ENCODE measurements at places on chromosomes 13 and 19.

- no peak for DNase-seq
These were observed 31.0 kb downstream of the RCBTB1 start for GRCh38 chr13:49554387-49554786.

DNA sequence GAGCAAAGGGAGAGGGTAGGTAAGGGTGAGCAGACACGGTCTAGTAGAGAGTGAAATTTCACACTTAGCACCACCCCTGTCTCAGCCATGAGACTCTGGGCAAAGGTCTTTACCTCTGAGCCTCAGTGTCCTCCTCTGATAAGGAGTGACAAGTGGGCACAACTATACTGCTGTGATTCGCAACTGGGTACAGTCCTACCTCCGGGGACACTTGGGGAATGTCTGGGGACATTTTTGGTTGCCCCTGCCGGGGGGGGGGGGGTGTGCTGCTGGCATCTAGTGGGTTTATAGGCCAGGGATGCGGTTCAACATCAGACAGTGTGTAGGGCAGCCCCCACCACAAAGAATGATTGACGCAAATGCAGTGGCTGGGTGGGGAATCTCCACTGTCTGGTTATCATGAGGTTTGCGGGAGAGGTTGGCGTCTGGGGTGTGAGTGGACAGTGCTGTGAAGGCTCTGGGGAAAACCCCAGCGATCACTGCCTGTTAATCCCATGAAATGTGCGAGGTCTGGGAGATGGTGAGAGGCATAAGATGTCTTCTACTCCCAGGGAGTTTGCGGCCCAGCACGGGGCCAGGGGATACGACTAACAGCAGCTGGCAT is 4.3 kb downstream of the NACC1 start:
- no peak for DNase-seq

- no peak for DNase-seq
These were observed 98.9 kb downstream of the ESD start for GRCh38 chr13:46698014-46698413.

GRCh38 chr19:10332158-10332964 is 968 bp downstream of the RAVER1 start:
- no peak for DNase-seq

- DNase-seq = no peak
These were observed 84.2 kb downstream of the TNFRSF19 start for GRCh38 chr13:23654111-23655110.

DNA sequence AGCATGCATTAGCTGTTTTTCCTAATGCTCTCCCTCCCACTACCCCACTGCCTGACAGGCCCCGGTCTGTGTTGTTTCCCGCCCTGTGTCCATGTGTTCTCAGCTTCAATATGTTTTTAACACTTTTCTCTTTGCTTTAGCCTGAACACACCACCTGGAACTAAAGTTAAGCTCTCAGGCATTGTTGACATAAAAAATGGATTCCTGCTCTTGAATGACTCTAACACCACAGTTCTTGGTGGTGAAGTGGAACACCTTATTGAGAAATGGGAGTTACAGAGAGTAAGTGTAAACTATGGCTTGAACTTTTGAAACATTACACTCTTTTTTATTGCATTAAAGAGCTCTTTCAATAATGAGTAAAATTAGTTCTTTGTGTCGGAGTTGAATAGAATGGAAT is 70.1 kb downstream of the TDRD3 start:
- no peak for DNase-seq

DNA sequence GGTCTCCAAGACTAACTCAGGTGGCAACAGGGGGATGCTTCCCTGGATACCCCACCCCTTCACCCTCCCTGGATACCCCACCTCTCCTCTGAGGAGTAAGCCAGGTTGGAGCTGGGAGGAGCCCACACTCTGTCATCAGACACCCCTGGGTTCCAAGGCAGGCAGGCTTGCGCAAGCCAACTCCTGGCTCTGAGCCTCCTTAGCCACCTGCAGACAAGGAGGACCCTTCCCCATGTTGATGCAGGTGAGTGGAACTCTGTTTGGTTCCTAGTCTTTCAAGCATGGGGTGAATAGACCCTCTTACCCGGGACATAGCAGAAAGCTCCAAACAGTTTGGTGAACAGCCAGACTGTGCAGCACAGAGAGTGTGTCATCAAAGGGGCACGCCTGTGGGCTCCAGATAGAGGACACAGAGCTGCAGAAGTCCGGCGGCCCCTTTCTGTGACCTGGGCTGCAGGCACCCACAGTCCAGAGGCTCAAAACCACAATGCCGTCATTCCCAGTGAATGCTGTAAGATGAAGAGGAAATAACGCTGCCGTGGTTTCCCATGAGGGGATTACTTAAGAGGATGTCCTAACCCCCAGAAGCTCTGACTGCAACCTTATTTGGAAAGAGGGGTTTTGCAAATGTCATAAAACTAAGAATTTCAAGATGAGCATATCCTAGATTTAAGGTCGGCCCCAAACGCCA is 12.1 kb upstream of the HAS1 start:
- no peak for DNase-seq

- no peak for DNase-seq
These were observed 412.0 kb downstream of the LMO7 start for GRCh38 chr13:76048131-76048530.

DNA sequence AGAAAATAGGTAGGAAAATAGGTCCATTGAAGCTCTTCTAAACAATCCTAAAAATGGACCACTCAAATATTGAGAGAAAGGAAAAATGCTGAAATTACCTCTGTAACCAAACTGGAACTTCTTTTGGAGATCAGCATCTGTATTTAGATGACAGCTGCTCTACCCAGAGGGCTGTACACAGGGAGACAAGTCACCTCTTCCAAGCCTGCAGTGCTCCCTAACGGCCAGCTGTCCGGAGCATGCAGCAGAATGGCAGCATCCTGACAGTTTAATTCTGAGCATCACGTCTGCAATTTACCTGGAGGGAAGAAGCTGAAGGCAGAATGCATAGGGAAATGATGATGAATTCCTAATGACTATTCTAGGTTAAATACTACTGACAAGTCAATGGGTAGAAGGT is 62.8 kb upstream of the DIAPH3 start:
- no peak for DNase-seq

DNA sequence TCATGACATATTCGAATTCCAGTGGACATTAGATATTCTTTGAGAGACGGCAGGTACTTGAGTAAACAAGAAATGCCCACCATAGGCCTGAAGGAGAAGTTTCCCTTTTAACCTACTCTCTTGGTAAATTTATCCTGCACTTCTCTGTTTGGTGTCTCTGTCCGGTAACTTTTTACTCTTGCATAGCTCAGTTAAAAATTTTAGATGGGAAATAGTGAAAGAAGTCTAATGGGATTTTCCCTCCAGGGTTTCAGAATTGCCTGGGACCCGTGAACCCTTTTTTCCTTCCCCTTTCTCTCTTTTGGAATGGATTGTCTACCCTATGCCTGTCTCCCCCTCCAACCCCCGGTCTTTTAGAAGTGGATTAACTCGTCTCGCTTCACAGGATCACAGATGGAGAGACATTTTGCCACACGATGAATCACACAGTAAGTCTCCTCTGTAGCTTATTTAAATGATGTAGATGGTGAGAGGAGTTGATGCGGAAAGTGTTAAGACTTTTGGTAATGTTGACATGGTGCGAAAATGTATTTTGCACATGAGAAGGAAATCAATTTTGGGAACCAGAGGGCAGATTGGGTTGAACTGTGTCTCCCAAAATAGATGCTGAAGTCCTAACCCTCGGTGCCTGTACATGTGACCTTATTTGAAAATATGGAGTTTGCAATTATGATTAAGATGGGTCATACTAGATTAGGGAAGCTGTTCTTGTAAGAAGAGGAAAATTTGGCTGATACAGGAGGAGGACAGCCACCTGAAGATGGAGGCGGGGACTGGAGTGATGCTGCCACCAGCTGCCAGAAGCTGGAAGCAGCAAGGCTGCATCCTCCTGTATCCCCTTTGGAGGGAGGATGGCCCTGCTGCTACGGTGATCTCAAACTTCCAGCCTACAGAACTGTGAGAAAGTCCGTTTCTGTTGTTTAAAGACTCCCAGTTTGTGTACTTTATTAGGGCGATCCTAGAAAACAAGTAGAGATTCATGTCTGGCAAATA is 711 bp upstream of the MIPEP start:
- DNase-seq = no peak

DNA sequence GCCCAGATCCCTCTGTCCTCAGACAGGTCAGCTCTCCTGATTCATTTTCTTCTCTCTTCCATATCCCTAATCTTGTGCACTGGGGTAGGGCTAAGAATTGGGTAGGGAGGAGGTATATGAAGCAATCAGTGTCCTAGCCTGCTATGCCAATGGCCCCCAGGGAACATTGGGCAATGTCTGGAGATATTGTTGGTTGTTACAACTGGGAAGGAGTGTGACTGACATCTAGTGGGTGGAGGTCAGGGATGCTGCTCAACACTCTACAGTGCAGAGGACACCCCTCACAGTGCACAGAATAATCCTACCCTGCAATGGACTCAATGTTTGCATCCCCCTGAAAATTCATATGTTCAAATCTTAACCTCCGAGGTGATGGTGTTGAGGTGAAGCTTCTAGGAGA is 57.5 kb downstream of the CPAMD8 start:
- no peak for DNase-seq

DNA sequence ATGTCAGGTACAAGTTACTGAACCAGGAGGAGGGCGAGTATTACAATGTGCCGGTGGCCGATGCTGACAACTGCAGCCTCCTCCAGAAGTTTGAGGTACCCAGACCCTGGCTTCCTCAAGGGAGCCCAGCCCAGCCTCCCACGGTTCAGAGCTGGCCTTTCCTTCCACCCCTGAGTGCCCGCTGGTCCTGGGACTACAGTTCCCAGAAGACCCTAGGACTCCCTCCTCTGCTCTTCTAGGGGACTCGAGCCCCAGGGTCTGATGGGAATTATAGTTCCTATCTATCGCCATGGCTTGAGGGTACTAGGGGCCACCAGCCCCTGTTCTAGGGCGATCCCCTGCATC is 11.0 kb downstream of the PRKCG start:
- no peak for DNase-seq

DNA sequence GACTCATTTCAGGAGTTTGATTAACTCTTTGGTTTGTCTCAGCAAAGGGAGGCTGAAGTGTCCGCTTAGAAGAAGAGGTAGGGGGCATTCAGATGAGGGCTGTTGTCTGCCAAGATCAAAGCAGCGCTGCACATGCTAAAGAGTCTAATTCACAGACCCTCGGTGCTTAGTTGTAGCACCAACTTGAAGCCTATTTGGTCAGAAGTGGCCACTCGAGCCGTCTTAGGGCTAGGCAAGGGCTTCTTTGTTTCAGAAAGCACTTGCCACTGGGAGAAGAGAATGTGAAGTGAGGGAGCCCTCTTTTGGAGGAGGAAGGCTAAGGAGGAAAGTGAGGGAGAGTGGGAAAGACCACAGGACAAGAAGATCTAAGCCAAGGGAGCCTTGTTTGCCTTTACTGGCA is 313.4 kb upstream of the TMTC4 start:
- no peak for DNase-seq

DNA sequence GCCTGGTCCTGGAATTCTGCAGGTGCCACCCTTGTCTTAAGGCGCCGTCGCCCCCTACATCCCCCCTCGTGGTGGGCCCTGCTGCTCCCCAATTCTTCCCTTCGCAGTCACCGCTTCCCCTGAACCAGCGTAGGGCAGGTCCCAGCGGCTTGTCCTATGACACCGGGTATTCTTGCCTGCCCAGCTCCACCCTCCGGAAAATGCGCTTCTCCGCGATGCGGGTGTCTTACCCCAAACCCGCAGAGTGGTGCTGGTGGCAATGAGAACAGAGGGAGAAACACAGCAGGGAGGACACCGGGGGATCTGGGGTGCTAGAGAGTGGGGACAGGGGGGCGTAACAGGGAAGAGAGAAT is 9.0 kb downstream of the ZNF808 start:
- no peak for DNase-seq

DNA sequence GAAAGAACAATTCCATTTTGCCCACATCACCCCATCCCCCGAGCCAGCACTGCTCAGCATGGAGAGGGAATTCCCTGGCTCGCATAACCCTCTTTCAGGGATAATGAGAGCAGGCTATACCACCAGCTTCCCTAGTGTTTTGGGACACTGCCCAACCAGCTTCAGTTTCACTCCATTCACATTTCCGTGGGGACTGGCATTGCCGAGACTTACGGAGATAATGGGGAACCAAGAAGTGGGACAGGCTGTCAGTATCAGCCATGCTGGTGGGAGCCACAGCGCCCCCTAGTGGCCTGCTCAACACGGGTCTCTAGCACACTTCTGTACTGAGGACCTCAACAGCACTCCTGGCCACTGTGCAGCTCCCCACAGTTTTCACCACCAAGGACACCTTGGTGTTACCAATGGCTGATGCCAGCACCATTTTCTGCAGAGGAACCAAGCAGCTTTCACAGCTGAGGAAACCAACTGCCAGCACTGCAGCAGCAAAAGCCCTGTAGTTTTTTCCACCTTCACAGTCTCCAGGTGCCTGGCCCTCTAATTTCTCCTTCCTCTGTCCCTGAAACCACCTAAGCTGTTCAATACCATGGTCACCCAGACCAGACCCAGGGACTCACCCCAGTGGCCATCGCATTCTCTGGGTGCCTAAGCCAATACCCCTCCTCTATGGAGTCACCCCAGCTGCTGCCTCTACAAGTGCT is 23.7 kb downstream of the SLC6A16 start:
- DNase-seq = peak; percentile 79

DNA sequence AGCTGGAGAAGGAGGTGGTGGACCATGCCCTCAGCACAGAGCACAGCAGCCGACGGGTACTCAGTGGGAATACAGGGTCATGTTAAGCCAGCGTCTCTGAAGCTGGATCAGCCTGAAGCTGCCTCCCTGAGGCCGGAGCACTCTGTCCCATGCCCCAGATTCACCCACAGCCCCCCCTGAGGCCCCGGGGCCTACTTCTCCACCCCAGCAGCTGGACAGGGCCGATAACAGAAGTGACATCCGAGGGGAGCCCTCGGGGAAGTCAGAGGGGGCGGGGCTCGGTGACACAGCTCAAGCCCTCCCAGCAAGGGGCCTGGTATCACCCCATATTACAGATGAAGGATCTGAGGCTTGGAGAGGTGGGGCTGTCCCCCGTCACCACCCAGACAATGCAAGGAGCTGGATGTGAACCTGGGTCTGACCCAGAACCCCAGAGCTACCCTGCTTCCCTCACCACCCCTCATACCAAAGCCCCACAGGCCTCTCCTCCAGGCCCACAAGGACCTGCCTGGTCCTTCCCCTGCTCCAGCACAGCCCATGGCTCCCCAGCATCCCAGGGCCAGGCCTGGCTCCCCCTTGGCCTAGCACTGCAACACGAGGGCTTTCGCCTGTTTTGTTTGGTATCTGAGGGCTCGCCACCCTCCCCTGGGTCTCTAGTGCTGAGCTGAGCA is 5.7 kb downstream of the R3HDM4 start:
- no peak for DNase-seq

GRCh38 chr13:102293723-102294122 is 108.1 kb downstream of the FGF14 start:
- DNase-seq = no peak

- no peak for DNase-seq
These were observed 3.2 kb upstream of the SPACA6 start for GRCh38 chr19:51689751-51690453.

- DNase-seq = no peak
These were observed 180.4 kb downstream of the ZNF536 start for GRCh38 chr19:30552593-30552992.

- no peak for DNase-seq
These were observed 6.8 kb upstream of the ECH1 start for GRCh38 chr19:38838208-38838985.
